Activated CD8-positive, alpha-beta T cell treated with anti-CD3 and anti-CD28 coated beads for 36 hours (primary cell): ENCODE measurements at places on chromosomes 3 and 15. TPM values are rescaled to one million over a fixed set of nuclear protein-coding genes. Genes with fewer than 3 reads are reported as not detected.

DPH3 gene
- 19.9 TPM for total RNA-seq

ARNT2 gene
- total RNA-seq, result 0.34 TPM

NMB gene
- total RNA-seq, result 2.7 TPM

ROPN1 gene
- total RNA-seq, result not detected

ZFAND6 gene
- 29.6 TPM for total RNA-seq

UMPS gene
- 41.7 TPM for total RNA-seq

TCTA gene
- 10.4 TPM for total RNA-seq

CCDC39 gene
- total RNA-seq, result not detected

CCRL2 gene
- 2.8 TPM for total RNA-seq

ATP10A gene
- 17.8 TPM for total RNA-seq

TMEM89 gene
- not detected for total RNA-seq

VWA5B2 gene
- not detected for total RNA-seq

GRCh38 chr3:56857178-56857577 is 55.4 kb upstream of the ARHGEF3 start:
- H3K27me3 ChIP-seq, result no peaks in the 10 kb centered on the region
- no peak overlapping the region for H3K27ac ChIP-seq
- H3K36me3 ChIP-seq, result peaks cover 3% of the 10 kb centered on the region
- peaks cover 59% of the 10 kb centered on the region for H3K4me1 ChIP-seq

- H3K36me3 ChIP-seq, result no peaks in the 10 kb centered on the region
- DNase-seq, result no peak
- no peak overlapping the region for H3K27ac ChIP-seq
- peaks cover 11% of the 10 kb centered on the region for H3K27me3 ChIP-seq
- H3K4me3 ChIP-seq, result no peak overlapping the region
Measured at GRCh38 chr3:125116311-125117080, 60.7 kb upstream of the HEG1 start.

- peak overlapping the region; percentile 43 for H3K4me3 ChIP-seq
- H3K36me3 ChIP-seq, result peaks cover 18% of the 10 kb centered on the region
- peak; percentile 37 for DNase-seq
Measured at GRCh38 chr15:77402740-77403379, 17.0 kb downstream of the PEAK1 start.

- DNase-seq, result no peak
- H3K36me3 ChIP-seq, result no peaks in the 10 kb centered on the region
- H3K27ac ChIP-seq, result no peak overlapping the region
- no peaks in the 10 kb centered on the region for H3K4me1 ChIP-seq
- no peak overlapping the region for H3K4me3 ChIP-seq
- no peaks in the 10 kb centered on the region for H3K27me3 ChIP-seq
Measured at GRCh38 chr15:99176757-99177156, 71.9 kb downstream of the SYNM start.

DNA sequence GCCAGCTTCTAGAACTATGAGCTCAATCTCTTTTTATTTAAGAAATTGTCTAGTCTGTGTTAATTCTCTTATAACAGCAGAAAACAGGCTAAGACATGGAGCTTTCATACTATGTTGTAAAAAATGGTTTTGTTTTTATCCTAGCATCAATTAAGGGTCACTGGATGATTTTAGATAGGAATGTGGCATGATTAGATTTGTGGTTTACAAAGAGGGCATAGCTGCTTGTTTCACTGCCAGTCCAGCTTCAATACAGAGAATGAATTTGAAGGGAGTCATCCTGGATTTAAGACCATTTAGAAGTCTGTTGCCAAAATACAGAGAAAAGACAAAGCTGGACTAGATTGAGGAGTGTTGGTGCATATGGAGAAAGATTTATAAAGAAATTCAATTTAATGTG is 532.6 kb upstream of the CCDC54 start:
- DNase-seq, result no peak
- no peaks in the 10 kb centered on the region for H3K4me1 ChIP-seq
- no peaks in the 10 kb centered on the region for H3K36me3 ChIP-seq
- no peaks in the 10 kb centered on the region for H3K27me3 ChIP-seq
- H3K27ac ChIP-seq, result no peak overlapping the region
- H3K4me3 ChIP-seq, result no peak overlapping the region

DNA sequence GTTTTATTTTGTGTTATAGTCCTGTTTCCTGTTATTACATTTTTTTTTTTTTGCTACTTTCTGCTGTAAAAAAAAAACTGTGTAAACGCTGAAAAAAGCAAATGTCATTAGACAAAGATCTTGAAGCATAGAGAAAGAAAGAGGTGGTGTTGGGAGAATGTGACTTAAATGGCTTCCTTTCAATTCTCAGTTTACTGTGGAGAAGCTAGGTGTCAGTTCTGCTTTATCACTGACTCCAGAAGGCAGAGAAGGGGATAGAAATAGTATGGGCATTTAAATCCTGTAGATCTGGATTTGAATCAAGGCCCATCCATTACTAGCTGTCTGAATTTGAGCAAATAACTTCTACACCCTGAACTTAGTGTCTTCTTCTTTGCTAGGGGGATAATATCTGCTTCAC is 23.0 kb downstream of the PPM1L start:
- H3K4me1 ChIP-seq, result peaks cover 1% of the 10 kb centered on the region
- no peak overlapping the region for H3K27ac ChIP-seq
- no peaks in the 10 kb centered on the region for H3K27me3 ChIP-seq
- DNase-seq, result no peak

DNA sequence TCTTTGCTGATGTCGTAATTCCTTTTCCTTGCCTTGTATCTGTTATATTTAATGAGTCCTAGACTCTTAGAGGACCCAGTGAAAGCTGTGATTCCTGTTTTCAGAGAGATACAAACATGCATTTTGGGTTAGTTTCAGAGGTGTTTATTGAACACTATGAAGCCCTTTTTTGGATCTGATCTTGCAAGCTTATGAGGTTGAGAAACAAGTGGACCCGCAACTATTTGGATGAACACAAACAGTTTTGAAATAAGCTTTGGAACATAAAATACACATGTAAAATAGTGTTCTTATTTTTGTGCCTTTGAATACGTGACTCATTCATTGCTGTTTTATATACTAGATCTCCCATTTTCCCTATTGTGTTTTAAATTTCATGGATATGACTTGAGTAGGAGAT is 33.5 kb downstream of the SNRK start:
- no peak for DNase-seq
- H3K27me3 ChIP-seq, result no peaks in the 10 kb centered on the region
- H3K36me3 ChIP-seq, result peaks cover 36% of the 10 kb centered on the region
- peak overlapping the region; percentile 58 for H3K27ac ChIP-seq

- H3K4me1 ChIP-seq, result no peaks in the 10 kb centered on the region
- no peaks in the 10 kb centered on the region for H3K36me3 ChIP-seq
- H3K27ac ChIP-seq, result no peak overlapping the region
- DNase-seq, result no peak
- peaks cover 2% of the 10 kb centered on the region for H3K27me3 ChIP-seq
- H3K4me3 ChIP-seq, result no peak overlapping the region
Measured at GRCh38 chr3:64554096-64554920, 133.5 kb downstream of the ADAMTS9 start.

- no peak overlapping the region for H3K27ac ChIP-seq
- H3K4me3 ChIP-seq, result no peak overlapping the region
- peaks cover 5% of the 10 kb centered on the region for H3K4me1 ChIP-seq
- DNase-seq, result no peak
- peaks cover 2% of the 10 kb centered on the region for H3K27me3 ChIP-seq
- H3K36me3 ChIP-seq, result no peaks in the 10 kb centered on the region
Measured at GRCh38 chr3:124783696-124784095, 53.4 kb downstream of the UMPS start.

- H3K27ac ChIP-seq, result no peak overlapping the region
- peaks cover 9% of the 10 kb centered on the region for H3K4me1 ChIP-seq
- no peaks in the 10 kb centered on the region for H3K36me3 ChIP-seq
- no peak overlapping the region for H3K4me3 ChIP-seq
- no peak for DNase-seq
Measured at GRCh38 chr3:12303993-12304392, 15.1 kb downstream of the PPARG start.

DNA sequence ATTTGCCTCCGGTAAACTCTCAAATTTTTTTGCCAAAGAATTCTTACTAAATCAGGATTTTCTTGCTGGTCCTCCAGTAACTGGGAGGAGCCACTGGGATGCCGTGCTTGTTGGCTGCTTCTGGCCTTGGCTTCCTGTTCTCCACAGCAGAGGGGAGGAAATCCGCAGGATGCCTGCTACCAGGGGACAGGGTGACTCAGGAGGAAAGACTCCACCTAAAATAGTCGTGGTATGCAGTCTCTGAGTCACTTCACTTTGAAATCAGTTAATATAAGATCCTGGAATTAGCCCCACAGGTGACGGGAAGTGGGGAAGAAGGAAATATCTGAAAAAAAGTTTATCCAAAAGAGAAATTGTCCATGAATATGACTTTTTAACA is 6.5 kb upstream of the TM4SF18 start:
- H3K27me3 ChIP-seq, result peaks cover 13% of the 10 kb centered on the region
- H3K4me1 ChIP-seq, result no peaks in the 10 kb centered on the region
- H3K4me3 ChIP-seq, result no peak overlapping the region
- no peak for DNase-seq
- no peak overlapping the region for H3K27ac ChIP-seq

DNA sequence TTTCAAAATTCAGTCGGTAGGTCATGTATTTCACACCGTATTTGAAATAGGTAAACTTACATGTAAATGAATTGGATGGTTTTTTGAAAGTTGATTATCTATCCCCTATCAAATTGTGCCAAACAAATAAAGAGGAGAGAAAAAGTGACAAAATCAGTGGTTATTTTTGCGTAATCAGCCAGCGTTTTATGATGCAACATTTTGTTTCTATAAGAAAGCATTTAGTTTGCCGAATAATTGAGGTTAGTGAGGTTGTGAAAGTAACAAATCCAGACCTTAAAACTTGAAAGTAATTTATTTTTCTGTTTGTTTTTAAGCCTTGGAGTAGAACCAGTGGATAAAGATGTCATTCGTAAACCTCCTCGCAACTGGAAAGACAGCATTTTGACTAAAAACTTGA is 29.3 kb downstream of the ASTE1 start:
- H3K36me3 ChIP-seq, result peaks cover 20% of the 10 kb centered on the region
- H3K4me1 ChIP-seq, result no peaks in the 10 kb centered on the region

- H3K27me3 ChIP-seq, result no peaks in the 10 kb centered on the region
- H3K4me3 ChIP-seq, result no peak overlapping the region
- DNase-seq, result no peak
- H3K36me3 ChIP-seq, result no peaks in the 10 kb centered on the region
- H3K27ac ChIP-seq, result no peak overlapping the region
- no peaks in the 10 kb centered on the region for H3K4me1 ChIP-seq
Measured at GRCh38 chr15:99542828-99543227, 23.0 kb upstream of the MEF2A start.

DNA sequence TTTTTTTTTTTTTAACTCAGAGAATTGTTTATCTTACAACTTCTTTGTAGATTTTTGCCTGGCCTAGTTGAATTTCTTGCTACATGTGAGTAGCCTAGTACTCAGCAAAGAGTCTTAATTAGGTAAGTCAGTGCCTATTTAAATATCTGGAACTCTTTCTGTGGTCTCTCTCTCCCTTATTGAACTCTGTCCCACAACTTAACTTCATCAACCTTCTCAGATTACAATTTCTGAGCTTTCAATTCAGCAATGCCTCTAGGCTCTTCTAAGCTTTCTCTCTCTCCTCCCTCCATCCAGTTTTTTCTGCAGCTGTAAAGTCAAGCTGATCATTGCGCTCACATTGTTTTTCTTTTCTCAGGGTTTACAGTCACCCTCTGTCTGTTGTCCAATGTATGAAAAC is 517.6 kb upstream of the ROBO1 start:
- no peaks in the 10 kb centered on the region for H3K4me1 ChIP-seq
- H3K27ac ChIP-seq, result no peak overlapping the region
- DNase-seq, result no peak
